ENCODE measurements at places on chromosomes 16 and 17.

GRCh38 chr16:86823888-86824671 lies 245.7 kb downstream of the FOXL1 start:
- no peak for DNase-seq

DNA sequence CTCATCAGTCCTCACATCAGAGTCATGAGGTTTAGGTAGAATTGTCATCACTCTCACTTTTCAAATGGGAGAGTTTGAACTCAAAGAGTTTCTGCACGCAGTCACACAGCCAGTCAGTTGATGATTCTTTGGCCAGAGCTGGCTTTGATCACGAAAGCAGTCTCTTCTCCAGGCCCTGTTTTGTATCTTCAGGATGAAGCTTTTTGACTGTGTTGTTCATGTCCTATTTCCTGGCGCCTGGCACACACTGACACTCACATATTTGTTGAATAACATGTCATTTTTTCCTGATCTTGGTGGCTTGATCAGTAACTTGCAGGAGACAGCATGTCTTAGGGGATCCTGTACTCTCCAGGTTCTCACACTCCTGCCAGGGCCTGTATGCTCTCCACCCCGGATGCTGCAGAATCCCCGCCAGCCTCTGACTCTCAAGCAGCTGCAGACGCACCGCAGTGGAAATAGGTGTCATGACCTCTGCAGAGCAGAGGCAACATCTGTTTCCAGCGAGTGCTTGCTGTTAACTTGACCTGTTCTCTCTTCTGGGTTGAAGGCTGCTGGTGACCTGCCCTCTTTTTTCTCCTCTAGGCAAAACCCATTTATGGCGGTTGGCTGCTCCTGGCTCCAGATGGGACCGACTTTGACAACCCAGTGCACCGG lies 33.0 kb downstream of the MPRIP start:
- DNase-seq, result peak; percentile 28

- DNase-seq, result no peak
Observed at GRCh38 chr17:34885076-34885475, 76.2 kb downstream of the CCT6B start.

GRCh38 chr16:19613834-19614233 lies 58.3 kb downstream of the VPS35L start:
- DNase-seq, result no peak

GRCh38 chr17:18991531-18992315 lies 12.8 kb downstream of the FAM83G start:
- no peak for DNase-seq
